ENCODE measurements at places on chromosomes 6 and 20.

DNA sequence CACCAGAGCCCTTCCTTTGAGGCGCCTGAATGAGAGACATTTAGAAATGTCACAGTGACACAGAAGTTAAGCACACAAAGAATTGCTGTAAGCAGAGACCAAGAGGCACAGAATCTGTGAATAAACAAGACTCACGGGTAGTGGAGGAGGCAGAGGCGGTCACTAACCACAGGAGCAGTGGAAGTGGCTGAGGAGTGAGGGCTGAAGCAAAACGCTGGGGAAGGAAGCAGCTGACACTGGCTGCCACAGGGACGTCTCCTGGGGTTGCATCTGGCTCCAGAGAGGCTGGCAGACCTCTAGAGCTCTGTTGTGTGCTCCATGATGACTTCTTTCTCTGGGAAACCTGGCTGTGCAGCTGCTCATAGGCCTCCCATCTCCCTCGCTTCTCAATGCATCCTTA, 65.0 kb upstream of the SLC2A12 start:
- no peak for DNase-seq

- no peak for DNase-seq
These were observed 1.6 kb downstream of the REM1 start for GRCh38 chr20:31476643-31477215.

GRCh38 chr20:23039136-23039875, 4.2 kb downstream of the SSTR4 start:
- DNase-seq, result no peak

DNA sequence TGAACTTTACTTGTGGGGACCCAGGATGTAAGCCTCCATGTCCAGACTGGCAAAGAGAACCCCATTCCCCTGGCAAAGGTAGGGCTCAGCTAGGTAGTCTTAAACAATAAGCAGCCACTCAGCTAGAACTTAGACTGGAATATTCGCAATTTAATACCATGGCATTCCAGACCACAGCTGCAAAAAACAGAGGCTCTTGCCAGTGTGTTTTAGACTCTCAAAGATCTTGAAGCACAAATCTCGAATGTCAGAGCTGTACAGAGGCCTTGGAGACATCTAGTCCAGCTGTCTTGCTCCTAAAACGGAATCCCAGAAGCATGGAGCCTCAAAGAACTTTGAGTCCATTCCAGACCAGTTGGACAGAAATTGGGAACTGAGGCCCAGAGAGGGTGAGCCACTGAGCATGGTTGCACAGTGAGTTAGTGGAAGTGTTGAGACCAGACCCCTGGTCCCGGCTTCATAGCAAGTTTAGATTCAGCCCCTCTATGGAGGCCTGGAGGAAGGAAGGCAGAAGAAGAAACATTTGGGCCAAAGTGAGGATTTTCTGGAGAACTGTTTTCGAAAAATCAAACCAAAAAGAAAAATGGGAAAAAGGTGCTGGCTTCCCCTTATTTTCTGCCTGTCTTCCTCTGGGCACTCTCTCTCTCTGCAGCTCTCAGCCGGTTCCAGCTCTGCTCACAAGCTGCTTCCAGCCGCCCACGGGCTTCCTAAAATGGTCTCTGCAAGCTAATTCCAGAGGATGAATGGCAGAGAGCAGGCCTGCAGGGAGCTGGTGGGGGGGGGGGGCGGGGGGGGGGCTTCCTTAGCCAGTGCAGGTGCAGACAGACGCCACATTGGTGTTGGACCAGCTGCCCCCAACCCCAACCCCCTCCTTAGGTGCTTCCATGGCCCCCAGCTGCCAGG, 32.4 kb downstream of the AAR2 start:
- no peak for DNase-seq

DNA sequence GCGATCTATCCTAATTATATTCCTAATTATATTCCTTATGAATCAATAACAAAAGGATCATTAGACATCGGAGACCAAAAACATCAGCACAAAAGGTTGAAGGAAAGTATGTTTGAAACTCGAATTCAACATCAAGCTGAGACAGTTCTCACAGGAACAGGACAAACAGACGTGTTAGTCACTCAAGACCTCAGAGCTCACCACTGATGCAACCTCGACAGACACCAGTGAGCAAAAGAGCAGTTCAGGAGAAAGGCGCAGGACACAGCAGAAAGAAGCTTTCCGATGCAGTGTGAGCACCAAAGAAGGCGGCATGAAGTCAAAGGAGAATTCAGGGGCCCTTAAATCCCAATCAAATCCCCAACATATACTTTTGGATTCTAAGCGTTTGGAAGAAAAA, 6.3 kb upstream of the RAMACL start:
- no peak for DNase-seq

GRCh38 chr6:142152746-142153145, 5.7 kb downstream of the VTA1 start:
- no peak for DNase-seq

DNA sequence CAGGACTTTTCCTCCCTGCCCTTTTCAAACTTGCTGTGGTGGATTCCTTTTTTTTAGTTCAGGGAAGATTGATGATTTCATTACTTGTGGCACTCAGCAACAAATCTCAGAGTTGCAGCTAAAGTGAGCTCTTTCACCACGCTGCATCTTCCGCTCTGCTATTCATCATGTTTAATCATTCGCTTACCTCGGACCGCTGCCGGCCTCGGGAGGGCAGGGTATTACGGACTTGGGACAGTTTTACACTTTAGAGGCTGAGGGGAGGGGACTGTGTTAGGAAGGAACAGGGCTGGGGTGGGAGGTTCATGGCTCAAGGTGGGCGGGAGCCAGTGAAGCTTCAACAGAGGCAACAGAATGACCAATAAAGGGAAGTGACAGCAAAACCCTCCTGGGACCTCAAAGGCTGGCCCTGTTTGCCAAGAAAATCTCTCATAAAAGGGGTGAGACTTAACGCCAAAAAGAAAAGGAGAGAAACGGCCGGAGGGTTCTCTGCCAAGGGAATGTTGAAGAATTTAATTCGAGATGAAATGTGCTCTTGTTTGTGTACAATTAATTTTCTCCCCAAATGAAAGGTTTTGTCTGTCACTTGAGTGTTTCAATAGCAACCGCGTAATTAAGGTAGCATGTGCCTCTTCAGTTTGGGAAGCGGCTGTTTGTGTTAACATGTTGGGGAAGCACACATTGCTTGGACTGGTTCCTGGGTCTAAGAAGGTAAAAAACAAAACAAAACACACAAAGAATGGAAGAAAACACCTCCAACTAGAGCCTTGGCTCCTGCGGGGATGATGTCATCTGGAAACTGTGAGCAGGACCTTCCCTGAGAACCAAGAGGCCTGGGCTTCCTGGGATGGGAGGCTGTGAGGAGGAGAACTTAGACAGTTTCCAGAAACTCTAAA, 72.5 kb upstream of the SULF2 start:
- no peak for DNase-seq

DNA sequence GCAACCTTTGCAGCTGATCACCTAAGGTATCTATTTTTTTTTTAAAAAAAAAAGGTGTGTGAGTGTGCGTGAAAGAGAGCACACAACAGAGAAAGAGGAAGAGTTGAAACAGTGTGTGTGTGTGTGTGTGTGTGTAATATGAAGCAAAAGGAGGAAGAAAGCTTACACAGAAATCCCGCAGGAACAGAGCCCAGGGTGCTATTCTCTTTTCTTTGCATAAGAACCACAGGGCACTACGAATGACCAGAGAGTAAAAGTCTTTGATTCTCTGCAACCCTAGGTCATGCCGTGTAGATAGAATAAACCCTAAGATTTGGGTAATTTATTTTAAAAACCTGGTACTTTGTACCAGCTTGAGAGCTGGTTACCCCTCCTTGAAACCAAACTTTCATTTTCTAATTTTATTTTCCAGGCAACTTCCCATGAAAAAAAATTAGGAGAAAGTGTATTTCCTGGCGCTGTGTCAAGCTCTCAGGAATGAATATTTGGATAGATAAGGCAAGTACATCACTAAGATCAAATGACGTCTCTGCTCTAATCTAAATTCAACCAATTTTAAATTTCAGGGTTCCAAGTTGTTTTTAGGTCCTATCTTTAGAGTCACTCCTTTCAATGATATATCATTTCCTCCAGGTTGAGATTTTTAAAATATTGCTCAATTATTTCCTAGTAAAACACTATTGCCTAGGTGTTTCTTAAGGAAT, 47.9 kb upstream of the ID4 start:
- no peak for DNase-seq

DNA sequence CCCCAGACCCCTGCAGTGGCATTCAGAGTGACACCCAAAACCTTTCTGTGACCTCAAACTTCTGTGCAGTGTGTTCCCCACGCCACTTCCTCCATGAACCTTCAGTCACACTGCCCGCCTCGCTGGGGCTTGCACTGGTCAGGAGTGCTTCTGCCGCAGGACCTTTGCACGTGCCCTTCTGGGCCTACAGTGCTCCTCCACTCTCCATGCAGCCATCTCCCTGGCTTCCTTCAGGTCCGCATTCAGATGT, 27.1 kb downstream of the SYNJ2 start:
- DNase-seq, result no peak

- no peak for DNase-seq
These were observed 3.3 kb downstream of the PLN start for GRCh38 chr6:118551063-118552053.

DNA sequence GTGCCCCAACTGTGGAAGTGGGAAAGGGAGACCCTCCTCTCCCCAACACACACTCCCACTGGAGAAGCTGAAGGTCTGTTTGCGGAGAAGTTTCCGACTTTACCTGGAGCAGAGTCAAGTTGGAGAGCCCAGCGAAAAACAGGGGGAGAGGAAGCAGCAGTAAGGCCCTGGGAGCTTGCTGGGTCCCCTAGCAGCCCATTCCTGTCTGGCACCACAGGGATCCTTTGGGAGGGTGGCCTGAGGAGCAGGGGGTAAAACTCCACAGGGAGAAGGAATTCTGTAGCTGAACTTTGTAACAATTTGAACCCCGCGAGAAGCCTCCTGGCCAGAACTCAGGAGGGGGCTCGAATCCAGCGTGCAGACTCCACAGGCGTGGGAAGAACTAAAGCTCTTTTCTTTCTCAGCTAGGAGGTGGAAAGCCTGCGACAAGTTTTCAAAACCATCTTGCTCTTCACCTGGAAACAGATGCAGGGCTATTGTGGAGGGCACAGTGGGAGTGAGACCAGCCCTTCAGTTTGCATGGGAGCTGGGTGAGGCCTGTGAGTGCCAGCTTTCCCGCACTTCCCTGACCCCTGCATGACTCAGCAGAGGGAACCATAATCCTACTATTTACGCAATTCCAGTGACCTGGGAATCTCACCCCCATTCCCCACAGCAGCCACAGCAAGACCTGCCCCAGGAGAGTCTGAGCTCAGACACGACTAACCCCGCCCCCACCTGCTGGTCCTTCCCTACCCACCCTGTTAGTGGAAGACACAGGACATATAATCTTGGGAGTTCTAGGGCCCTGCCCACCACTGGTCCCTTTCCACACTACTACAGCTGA, 25.8 kb downstream of the SERPINB9 start:
- no peak for DNase-seq

DNA sequence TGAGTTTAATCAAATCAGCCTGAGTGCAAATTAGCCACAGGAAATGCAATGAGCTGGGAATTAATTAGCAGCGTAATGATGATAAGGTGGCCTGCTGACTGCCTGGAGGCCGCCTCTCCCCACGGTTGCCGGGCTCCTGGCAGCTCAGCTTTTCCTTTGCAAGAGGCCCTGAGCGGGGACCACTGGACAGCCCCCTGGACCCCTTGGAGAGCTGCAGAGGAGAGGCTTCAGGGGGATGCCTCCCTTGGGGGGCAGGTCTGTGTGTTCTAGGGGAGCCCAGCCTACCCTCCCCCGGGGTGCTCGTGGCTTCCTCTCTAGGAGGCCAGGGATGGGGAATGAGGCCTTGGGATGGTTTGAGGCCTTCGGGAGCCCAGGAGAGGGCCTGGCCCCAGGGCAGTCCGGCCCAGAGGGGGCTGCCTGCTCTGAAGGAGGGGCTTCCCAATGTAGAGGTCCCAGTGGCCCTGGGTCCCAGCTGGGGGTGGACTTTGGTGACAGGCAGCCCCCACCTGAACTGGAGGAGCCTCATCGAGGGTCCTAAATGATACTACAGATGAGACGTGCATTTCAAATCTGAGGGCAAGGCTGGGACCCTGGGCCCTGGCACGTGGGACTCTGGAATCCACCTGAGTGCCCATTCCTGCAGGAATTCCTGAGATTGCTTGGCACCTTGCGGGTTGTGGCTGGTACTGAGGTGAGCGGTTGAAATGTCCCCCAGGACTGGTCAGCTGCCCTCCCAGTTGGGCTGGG, 66.4 kb upstream of the BHLHE23 start:
- no peak for DNase-seq

- no peak for DNase-seq
These were observed 443.9 kb downstream of the CDKAL1 start for GRCh38 chr6:20978151-20978614.

DNA sequence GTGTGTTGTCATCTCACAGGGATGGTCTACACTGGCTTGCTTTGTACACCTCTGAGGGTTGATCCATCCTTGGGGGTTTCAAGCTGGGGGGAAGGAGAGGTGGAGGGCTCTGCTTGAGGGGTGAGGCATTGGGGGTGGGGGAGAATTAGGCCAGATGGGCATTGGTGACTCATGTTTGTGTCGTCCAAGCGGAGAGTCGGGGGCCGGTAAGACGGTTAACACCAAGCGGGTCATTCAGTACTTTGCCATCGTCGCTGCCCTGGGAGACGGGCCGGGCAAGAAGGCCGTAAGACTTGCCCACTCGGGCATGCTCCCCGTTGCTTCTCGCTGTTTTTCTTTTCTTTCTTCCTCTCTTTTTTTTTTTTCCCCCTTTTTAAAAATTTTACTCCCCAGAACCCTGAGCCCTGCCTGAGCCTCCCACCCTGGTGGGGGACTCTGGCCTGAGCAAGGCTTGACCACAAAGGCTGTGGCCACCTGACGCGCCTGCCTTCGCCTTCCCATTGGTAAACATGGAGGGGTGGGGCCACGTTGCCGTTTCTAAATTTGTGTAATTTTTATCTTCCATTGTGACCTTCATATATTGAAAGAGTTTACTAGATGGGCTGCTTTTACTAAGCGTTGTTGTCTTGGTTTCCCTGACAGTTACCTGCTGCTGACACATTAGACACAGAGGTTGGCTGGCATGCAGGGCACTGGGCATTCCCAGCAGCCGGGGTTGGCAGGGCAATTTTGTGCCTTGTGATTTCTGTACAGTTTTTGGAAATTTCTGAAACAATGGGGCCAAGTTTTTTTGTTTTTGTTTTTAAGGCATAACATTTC, 26.8 kb downstream of the MYH7B start:
- DNase-seq, result no peak

DNA sequence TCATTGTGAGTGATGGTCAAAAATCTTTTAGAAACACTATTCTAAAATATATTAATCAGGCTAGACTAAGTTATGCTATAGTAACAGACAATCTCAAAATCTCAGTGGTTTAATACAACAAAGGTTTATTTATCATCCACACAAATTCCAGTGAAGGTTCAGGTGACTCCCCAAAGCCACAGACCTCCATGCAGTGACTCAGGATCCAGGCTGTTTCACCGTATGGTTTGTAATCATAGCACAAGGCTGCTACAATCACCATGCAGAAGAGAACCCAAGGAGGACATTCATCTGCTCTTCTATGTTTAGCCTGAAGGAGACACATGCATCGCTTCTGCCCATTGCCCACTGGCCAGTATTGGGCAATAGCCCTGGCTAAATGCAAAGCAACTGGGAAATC, 46.2 kb downstream of the BFSP1 start:
- no peak for DNase-seq

Data from stimulated activated CD4-positive, alpha-beta T cell treated with anti-CD3 and anti-CD28 coated beads, Interleukin-12 subunit alpha, Interleukin-12 subunit beta, amount 100 ng/mL, for 4 hours (primary cell).